ENCODE measurements at places on chromosomes 7 and 10.

GRCh38 chr10:48516911-48517310 lies 88.0 kb downstream of the ARHGAP22 start:
- DNase-seq: no peak

- DNase-seq: no peak
These were observed 37.1 kb upstream of the SEC61G start for GRCh38 chr7:54796150-54796549.

GRCh38 chr10:90959826-90960225 lies 38.9 kb upstream of the ANKRD1 start:
- no peak for DNase-seq

GRCh38 chr10:70967591-70968587 lies 79.5 kb upstream of the PCBD1 start:
- DNase-seq: no peak

DNA sequence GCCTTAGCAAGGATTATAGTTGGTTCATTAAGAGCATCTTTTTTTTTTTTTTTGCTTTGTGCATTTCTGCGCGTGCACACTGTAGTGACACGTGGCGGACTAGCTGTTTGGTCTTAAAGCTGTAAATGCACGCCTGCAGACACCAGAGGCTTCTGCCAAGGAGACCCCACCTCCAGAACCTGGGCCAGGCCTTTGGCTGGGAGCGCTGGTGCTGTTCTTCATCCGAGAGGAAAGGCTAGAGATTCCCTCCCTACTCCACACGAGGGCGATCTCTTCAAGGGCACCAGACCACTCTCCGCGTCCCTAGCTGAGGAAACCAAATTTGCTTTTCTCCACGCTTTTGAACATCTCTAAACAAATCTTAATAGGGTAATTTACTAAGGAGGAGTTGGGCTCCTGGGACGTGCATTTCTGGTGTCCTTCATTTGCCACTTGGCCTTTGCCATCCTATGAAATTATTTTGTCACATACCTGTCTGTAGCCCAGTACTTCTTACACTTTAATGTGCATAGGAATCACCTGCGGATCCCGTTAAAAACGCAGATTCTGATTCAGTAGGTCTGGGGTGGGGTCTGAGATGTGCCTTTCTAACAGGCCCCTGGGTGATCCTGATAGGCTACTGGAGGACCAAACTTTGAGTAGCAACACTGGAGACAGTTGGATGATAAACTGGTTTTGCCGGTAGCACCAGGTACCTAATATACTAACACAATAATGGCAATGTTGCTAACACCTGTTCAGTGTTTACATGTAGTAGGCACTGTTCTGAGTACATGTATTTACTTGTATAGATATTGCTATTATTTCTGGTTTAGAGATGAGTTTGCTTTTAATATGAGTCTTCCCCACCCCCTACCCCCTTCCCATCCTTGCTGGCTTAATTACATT lies 1.3 kb upstream of the SLC26A5 start:
- peak; percentile 19 for DNase-seq

GRCh38 chr7:50185951-50186682 lies 93.1 kb upstream of the ZPBP start:
- no peak for DNase-seq

DNA sequence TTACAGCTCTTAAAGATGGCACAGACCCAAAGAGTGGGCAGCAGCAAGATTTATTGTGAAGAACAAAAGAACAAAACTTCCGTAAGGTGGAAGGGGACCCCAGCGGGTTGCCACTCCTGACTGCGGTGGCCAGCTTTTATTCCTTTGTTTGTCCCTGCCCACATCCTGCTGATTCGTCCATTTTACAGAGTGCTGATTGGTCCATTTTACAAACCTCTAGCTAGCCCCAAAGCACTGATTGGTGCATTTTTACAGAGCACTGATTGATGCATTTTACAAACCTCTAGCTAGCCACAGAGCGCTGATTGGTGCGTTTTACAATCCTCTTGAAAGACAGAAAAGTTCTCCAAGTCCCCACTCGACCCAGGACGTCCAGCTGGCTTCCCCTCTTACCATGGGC lies 16.8 kb upstream of the CCSER2 start:
- no peak for DNase-seq

- DNase-seq: no peak
These were observed 16.2 kb upstream of the BLNK start for GRCh38 chr10:96287392-96288105.

DNA sequence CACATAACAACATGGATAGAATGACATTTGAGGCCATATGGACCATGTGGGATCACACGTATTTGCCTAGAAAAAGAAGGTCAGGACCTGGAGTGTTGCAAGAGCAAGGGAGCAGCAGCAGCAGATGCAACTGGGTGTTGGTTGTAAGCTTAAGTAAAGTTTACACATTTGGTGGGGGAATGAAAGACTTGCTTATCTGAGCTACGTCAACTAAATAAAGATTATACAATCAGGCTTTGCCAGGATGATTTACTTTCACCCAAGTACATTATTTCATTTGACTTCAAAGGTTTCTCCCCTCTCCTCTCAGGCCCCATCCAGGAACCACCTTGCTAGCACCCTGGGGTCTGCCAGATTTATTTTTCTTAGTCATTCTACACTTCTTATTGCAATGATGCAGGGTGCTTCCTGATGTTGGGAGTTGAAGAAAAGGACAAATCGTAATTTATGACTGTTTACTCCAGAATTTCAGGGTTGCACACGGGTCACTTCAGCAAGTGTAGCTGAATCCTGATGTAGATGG lies 591.9 kb upstream of the IGFBP3 start:
- no peak for DNase-seq

DNA sequence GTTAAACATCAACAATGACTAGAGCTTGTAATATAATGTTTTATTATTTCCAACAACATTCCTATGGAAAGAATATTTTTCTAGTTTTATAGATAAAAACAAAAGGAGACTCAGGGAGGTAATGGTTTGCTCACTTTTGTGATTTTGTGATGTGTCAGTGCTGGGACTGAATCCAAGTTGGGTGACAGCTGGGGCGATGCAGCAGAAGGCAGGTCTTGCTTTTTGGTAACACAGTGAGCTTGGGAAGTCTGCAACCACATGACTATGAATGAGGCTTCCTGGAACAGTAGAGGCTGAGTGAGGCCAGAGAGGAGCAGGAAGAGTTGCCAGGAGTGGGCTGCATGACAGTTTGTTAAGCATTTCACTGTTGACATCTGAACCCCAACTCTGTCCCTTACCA lies 4.9 kb upstream of the YKT6 start:
- DNase-seq: no peak

DNA sequence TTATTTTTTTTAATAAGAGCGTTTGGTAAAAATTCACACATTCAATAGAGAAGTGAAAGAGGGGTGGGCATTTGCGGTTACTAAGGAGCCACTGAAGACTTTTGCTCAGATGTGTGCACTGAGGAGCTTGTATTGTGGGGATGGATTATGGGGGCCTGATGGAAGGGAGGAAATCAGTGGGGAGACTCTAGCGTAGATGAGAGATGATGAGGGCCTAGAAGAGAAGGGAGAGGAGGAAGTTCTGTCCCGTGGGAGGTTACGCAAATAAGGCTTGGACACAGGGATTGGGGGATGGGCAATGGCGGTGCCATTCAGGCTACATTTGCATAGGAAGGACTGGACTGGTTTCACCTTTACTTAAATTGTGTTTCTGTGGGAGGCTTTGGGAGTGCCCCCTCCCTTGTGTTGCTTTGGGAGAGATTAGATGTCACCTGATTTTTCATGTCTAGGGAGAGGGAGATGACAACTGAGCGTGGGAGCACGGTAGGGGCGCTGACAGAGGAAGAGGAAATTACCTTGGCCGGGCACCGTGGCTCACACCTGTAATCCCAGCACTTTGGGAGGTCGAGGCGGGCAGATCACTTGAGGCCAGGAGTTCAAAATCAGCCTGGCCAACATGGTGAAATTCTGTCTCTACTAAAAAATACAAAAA lies 2.2 kb upstream of the HIP1 start:
- DNase-seq: no peak

DNA sequence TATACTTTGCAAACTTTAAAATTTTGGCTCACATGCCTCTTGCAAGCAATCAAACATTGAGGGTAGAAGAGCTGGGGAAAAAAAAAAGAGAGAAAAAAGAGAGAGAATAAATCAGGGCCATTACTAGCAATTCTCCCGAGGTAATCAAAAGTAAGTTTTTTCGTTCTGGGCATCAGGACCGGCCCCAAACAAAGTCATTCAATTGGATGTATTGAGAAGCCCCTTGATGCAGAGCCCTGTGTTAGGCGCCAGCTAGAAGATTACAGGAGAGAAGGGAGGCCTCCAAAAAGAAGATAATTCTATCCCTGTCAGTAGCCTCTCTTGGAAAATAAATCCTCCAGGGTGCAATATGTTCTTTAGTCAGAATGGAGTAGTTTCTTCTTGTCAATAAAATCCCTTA lies 2.2 kb upstream of the CTNNA3 start:
- DNase-seq: no peak

GRCh38 chr7:127253281-127254162 lies 781 bp upstream of the GRM8 start:
- peak; percentile 48 for DNase-seq

DNA sequence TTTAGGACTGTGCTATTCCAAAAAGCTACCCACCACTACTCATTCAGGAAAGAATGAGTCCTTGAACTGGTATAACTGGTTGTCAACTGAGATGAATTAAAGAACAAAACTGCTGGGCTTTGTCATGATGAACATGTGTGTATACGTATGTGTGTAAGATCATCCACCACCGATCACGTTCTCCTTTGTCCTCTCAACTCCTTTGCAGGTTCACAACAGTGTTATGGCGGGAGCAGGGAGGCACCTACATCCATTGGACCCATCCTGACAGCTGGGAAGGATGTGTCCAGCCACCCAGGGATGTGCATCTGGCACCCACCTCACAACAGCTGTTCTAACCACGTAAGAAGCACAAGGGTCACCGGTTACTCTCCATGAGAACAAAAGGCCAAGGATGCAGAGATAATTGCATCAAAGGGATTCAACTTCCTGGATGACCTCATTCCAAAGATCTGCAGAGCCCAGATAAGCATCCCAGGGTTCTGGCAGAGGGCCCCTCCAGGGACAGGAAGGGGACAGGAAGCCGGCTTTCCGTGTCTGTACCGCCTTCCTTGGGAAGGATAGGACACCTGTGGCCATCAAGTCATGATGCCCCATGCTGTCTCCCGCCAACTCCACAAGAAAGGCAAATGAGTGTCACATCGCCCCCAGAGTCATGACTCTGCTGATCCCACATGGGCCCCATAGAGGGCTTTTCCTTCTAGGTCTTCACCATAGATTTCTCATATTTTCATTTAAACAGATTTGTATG lies 66.1 kb downstream of the STEAP1B start:
- DNase-seq: no peak

DNA sequence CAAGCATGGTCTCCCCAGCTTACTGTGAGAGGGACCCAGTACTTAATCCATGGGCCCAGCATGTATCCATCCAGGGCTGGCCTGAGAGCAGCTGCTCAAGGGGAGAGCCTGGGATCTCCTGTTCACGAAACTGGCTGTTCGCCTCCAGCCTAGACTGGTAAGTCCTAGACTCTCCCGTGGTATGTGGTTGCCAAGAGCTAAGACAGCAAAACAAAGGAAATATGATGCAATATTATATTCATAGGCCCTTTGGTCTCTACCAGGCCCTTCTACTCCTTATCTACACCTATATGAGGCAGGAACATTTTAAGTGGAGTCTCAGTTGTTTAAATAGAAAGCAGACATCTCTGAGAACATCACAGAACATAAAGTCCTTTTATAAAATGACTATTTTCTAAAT lies 28.9 kb upstream of the STK17A start:
- DNase-seq: no peak

DNA sequence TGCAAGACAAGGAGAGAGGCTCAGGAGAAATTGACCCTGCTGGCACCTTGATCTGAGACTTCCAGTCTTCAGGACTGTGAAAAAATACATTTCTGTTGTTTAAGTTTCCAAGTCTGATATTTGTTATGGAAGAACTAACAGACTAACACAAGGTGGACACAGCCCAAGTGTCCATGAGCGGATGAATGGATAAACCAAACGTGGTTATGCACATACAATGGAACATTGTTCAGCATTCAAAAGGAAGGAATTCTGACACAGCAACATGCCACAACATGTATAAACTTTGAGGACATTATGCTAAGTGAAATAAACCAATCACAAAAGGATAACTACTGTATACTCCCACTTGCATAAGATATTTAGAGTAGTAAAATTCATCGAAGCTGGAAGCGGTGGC lies 76.5 kb downstream of the FAM13C start:
- no peak for DNase-seq

DNA sequence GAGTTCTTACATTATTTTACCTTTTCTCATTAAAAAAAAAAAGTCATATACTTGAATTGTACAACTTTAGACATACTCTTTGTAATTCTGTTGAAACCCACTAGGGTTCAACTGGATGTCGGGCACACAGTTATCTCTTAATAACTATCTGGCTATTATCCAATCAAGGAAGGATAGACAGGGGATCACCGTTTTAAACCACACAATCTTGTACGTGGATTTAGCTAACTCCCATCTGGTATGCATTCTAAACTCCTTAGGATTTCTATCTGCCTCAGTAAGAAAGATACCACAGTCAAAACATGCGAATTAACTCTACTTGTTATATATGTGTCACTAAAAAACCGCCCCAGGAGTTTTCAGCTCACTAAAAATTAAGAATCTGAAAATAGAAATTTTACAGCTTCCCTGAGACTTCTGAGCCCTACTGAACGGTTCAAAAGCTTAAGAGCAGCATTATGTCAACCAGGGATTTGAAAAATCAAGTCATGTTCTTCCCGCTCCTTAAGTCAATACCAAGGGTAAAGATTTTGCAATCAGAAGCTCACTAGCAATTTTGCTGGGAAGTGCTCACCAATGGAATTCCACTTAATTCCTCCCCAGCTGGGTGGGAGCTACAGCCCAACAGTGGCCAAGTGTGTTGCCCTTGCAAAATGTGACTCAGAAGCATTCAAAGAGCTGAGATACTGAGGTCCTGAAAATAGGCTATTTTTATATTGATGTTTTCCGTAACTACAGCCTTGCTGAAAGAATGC lies 267.0 kb downstream of the FRMD4A start:
- no peak for DNase-seq
